ENCODE measurements at places on chromosomes 7 and 10.

GRCh38 chr10:48671914-48672595, 12.6 kb upstream of the WDFY4 start:
- DNase-seq: no peak

- no peak for DNase-seq
Observed at GRCh38 chr10:88974446-88975376, 15.9 kb upstream of the FAS start.

- DNase-seq: no peak
Observed at GRCh38 chr10:95273393-95274312, 17.1 kb downstream of the PDLIM1 start.

DNA sequence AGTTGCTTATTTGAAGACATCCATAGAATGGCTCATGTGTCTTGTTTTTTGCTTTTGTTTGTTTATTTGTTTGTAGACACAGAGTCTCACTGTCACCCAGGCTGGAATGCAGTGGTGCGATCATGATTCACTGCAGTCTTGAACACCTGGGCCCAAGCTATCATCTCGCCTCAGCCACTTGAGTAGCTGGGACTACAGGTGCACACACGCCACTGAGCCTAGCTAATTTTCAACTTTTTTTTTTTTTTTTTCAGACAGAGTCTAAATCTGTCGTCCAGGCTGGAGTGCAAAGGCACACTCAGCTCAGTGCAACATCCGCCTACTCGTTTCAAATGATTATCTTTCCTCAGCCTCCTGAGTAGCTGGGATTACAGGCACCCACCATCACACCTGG, 83.3 kb upstream of the KLF6 start:
- DNase-seq: no peak

DNA sequence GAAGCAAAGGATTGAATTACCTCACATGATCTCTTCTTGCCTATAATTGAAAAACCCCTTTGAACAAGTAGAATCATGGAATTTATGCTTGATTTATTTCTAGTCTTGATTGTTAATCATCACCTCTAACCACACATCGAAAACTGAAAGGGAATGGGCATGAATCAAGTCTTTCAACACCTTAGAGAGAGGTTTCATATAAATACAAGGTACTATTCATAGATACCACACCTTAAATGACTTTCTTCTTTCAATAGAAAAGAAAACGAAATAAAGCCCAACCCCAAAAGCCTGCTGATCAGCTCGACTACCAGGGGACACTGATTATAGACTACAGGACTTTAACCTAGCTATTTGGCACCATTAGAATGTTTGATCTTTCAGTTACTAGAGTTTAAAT, 128.6 kb upstream of the PTPRZ1 start:
- no peak for DNase-seq

- DNase-seq: no peak
Observed at GRCh38 chr7:13986208-13986607, 3.3 kb downstream of the ETV1 start.

- DNase-seq: no peak
Observed at GRCh38 chr7:78203042-78203720, 404.6 kb downstream of the PHTF2 start.

All from activated CD4-positive, alpha-beta T cell treated with anti-CD3 and anti-CD28 coated beads, Interleukin-2, amount 10 ng/mL, durations not matched to agents 7 days and 5 days (primary cell).